Cortex of kidney (tissue), 1 donor: ENCODE measurements at places on chromosomes 1 and 21.

GRCh38 chr1:22503721-22504410, 52.2 kb downstream of the ZBTB40 start:
- no peak for DNase-seq

GRCh38 chr1:166691476-166691875, 147.8 kb upstream of the POGK start:
- DNase-seq = no peak

- no peak for DNase-seq
Observed at GRCh38 chr1:17688217-17688810, 66.8 kb upstream of the ACTL8 start.

- no peak for DNase-seq
Observed at GRCh38 chr1:192316942-192317450, at the start of gene RGS21. TSS of gene RGS21 (plus strand) at chr1:192316992. CDS start at chr1:192343037, 26,045 bp downstream.

DNA sequence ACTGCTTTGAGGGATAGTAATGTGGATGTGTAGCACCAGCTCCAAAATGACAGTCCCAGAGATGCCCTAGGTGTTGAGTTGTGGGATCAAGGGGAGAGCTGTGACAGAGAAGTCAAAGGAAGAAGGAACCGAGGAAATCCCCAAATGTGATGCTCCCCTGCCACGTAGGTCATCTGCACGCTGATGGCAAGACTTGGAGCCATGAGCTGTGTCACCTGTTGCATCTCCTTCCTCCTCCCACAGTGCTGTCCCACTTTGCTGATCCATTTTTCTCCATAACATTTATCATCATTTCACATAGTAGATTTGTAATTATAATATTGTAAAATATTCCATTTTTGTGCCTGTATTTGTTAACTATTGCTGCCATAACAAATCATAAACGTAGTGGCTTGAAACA, 17.6 kb upstream of the RCAN1 start:
- no peak for DNase-seq

DNA sequence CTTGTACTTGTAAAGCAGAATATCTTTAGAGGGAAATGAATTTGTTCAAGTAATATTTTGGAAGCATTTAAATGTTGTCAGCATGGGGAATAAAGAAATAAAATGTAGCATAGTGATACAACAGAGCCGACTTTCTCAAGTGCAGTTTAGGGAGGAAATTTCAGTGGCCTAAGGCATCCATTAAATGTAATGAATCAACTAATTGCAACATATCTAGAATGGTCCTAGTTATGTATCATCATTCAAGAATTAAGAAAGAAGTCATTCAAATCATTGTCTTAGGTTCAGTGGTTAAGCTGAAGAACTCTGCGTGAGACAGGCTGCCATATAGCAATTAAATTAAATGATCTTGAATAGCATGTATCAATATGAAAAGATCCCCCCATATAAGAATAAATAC, 360.7 kb downstream of the TBX15 start:
- no peak for DNase-seq

- DNase-seq = no peak
Observed at GRCh38 chr1:165371588-165372225, 15.2 kb upstream of the LMX1A start.

DNA sequence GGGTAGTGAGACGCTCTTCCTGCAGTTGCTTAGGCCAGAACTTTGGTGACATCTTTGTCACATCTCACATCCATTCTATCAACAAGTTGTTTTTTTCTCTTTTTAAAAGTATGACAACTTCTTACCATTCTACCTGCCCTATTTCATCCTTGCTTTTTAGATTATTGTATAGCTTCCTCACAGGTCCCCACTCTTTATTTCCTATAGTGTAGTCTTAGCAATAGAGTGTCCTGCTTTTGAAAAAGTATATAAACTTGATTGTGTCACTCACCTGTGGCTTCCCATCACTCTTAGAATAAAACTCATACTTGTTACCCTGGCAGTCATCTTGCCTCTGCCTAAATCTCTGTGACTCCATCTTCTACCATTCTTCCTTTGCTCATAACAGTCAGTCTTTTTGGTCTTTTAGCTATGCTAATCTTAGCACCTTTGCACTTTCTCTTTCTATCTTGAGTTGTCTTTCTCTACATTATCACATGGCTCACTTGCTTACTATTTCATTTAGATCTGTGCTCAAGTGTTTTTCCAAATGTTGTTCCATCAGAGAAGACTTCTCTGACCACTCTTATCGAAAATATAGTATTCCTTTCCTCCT, 9.5 kb downstream of the CDC73 start:
- DNase-seq = no peak
